ENCODE measurements at places on chromosomes 5 and 9.

DNA sequence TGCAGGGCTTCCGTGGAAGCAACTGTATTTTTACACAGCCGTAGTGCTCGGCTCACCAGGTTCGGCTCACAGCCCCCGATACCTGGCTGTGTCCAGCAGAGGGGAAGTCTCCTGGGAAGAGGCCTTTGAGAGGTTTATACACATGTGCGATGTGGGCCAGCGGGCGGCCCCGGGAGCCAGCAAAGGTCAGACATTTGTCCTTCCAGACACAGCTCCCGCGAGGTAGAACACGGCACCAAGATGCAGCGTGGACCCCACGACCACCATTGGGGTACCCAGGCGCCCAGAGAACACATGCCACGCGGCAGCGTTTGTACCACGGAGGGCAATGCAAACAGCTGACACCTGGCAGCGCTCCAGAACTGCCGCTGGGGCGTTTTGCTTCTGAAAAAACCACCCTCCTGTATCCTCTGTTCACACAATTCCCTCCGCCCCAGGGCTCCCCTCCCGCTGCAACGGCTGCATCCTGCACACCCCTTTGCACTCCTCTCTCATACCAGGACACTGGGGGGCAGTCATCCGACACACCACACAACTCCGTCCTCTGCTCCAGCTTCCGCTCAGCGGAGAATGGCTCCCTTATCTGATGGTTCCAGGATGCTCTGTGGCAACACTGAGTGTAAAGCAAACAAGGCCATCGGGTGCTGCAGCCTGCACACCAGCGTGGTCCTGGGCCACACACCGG is 235.3 kb downstream of the SYK start:
- DNase-seq = peak; percentile 80

- no peak for DNase-seq
Observed at GRCh38 chr5:72179028-72179815, 71.9 kb downstream of the MAP1B start.

DNA sequence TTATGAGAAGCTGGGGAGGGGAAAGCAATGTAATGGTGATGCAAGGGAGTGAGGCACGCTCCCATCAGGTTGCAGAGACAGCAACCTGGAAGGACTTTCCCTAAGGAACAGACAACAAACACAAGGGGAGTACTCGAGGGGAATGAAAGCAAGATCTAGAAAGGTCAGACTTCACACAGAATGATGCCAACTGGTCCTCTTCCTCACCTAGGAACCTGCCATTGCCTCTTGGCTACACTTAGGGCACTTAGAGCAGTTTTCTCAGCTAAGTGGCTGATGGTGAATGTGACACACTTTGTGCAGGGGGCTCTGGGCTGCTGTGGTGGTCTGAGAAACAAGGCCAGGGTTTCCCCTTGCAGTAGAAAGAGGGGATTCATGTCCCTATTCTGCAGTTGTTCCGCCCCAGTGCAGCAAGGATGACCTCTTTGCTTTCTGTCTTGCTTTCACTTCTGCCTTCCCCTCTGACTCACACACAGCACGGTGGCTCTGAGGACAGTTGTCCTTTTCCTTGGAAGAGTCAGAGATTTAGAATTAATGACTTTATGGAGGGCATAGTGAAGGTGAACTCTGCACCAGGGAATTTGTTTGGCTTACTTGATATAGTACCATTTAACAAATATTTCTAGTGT is 394.0 kb upstream of the KLF4 start:
- peak; percentile 84 for DNase-seq

- peak; percentile 42 for DNase-seq
Observed at GRCh38 chr5:139043157-139043905, 154.8 kb downstream of the SIL1 start.

DNA sequence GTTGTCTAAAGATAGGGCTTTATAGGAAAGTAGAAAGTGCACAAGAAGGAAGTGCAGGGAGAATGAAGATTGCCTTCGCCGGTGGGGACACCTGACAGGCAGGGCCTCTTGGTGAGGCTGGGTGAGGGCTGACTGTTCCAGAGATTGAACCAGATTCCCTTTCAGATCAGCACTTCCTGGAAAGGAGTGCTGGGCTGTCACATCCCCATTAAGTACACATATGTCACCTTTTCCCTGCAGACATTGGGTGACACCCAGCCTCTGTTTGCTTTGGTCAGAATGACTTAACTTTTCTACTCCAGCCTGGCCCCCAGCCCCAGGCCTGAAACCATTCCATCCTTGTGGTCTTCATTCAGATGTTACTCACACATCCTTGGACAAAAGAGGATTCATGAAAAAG is 7.4 kb upstream of the SHROOM1 start:
- no peak for DNase-seq

- DNase-seq = peak; percentile 86
Observed at GRCh38 chr9:120583958-120584369, 4.0 kb upstream of the CDK5RAP2 start.

DNA sequence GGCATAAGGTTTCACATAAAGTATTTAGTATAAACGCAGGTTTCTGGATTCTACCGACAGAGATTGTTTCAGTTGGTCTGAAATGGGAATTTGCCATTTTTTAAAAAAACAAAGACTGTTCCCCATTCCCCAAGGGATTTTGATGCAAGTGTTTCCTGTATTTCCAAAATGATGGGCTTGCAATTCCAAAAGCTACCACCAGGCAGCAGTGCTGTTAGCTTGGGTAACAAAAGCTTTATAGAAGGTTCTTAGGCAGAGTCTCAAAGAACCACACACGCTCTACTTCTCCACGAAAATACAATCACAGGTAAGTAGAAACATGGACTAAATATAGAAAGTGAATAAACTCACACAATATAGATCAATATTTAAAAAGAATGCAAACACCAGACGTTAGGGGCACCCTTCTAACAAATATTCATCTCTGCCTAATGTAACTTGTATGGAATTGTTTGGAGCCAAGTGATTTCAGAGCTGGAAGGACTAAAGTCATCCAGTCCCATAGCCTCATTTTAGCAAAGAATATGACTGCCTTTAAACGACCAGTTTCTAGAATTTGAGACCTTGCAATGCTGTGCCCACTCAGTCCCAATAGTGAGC is 154.3 kb downstream of the SPOCK1 start:
- peak; percentile 72 for DNase-seq

DNA sequence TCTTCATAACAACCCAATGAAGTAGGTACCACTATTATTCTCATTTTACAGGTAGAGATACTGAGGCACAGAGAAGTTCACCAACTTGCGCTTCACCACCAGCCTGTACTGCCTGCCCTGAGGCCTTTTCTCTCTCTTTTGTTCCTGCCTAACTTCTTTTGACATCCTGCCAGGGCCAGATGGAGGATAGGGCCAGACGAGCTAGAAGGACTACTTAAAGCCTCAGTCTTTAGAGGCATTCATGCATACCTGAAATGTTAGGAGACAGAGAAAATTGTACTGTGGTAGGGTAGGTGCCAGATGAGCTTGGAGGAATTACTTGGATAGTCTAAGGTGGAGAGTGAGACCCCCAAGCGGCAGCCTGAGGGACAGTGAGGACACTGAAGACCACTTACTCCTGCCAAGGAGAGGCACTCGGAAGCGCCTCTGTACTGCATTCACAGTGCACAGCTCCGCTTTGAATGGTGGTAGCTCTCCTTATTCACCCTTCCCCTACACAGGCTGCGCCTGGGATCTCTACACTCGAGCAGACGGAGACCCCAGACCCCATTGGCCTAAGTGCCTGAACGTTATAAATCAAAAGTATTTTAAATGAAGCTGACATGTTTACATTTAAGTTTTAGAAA is 6.2 kb upstream of the ORM1 start:
- no peak for DNase-seq

DNA sequence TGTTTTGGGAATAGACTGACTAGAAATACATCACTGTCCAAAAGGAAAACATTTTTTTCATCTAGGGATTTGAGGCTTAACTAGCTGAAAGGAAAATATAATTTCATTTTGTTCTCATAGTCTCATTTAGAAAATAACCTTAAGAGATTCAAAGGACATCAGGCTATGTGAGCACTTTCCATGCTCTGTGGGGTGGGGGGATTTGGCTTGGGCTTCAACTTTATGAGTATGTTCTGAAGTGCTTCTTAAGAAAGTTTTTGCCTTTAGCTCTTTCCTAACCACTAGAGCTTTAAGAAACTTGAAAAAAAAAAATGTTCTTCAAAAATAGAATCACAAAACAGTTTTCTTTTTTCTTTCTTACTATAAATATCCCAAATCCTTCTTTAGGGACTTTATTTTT is 17.6 kb downstream of the CDH6 start:
- no peak for DNase-seq

GRCh38 chr5:146249801-146250200 is 46.4 kb downstream of the RBM27 start:
- DNase-seq = peak; percentile 8
